ENCODE measurements at places on chromosomes 12 and 14.

- no peak for DNase-seq
These were observed 22.4 kb upstream of the FBRSL1 start for GRCh38 chr12:132467511-132467910.

GRCh38 chr12:90064852-90065801, 356.5 kb upstream of the ATP2B1 start:
- no peak for DNase-seq

DNA sequence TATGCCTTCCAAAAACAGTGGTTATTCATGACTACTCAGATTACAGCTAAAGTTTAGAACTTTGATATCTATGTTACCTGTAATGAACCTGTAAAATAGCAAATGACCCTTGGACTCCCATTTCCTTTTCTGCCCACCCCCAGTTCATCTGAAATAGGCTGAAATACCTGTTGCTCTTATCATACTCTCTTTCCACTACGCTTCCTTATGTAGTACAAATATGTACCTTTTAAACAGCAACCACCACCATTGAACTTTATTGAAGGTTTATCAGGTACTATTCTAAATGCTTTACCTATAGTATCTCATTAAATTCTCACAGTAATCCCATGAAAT, 239.7 kb downstream of the SSPN start:
- no peak for DNase-seq

DNA sequence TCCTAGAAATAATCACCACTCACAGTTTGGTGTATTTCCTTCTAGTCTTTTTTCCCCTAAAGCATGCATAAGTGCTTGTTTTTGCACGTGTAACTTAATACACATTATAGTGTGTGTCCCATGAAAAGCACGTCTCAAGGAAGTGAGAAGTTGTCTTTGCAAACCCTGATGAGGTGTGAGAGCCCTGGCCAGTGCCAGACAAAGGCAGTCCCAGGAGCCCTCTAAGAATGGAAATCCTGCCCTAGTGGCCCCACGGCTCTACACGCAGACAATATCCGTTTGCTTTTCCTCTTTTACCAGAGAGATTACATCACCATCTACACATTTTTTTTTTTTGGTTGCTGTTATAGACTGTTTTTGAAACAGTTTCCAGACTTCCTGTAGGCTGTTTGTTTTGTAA, 85.5 kb upstream of the FZD10 start:
- DNase-seq, result no peak

- DNase-seq, result no peak
These were observed 145.6 kb upstream of the AMIGO2 start for GRCh38 chr12:47225356-47225755.

- DNase-seq, result no peak
These were observed 2.0 kb upstream of the PPP1CC start for GRCh38 chr12:110744601-110745264.

DNA sequence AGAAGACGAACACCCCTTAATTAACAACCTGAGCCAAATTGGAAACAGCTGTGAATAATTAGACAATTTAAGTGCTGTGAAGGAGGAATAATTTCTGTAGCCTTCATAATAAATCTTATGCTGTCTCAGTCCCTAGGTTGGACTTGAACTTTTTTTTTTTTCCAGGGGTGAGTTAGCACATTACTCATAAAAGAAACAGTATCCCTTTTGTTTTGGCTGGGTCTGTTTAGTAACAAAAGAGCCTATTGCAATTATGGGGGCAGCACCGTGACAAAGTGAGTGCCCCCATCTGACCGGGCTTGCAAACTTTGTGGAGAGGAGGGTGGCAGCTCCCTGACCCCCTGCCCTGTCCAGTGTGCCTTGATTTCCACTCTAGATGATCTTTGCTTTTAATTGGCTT, 167.4 kb downstream of the DICER1 start:
- DNase-seq, result no peak

DNA sequence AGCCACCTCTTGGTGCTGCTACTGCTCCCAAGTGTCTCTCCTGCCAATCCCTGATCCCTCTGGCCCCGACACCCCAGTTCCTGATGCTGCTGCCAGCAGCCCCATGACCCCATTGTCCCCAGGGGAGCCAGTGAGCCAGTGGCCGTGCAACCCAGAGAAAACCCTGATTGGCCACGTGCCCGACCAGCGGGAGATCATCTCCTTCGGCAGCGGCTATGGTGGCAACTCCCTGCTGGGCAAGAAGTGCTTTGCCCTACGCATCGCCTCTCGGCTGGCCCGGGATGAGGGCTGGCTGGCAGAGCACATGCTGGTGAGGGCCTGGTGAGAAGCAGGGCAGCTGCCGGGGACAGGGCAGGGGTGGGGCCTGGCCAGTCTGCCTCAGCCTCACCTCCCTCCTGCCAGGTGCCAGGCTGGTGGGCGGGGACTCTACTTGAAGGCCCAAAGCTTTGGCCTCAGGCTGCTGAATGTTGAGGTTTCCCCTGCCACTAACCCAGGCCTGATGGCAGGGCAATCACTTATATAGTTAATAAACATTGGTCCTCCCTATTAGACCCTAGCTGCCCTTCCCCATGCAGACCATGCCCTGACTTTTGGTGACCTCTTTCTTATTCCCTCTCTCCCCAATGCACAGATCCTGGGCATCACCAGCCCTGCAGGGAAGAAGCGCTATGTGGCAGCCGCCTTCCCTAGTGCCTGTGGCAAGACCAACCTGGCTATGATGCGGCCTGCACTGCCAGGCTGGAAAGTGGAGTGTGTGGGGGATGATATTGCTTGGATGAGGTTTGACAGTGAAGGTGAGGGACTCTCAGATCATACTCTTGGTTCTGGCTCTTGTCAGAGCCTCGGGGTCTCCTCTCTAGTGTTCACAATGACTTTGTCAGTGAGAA, 5.1 kb downstream of the PCK2 start:
- no peak for DNase-seq

Data from CD4-positive, alpha-beta T cell treated with Interferon gamma for 1 hour (primary cell).